ENCODE measurements at places on chromosomes 4 and X.

- DNase-seq, result peak; percentile 49
Observed at GRCh38 chrX:71992711-71993110, 82.1 kb downstream of the NHSL2 start.

GRCh38 chr4:150546286-150546685, 35.7 kb upstream of the MAB21L2 start:
- no peak for DNase-seq

DNA sequence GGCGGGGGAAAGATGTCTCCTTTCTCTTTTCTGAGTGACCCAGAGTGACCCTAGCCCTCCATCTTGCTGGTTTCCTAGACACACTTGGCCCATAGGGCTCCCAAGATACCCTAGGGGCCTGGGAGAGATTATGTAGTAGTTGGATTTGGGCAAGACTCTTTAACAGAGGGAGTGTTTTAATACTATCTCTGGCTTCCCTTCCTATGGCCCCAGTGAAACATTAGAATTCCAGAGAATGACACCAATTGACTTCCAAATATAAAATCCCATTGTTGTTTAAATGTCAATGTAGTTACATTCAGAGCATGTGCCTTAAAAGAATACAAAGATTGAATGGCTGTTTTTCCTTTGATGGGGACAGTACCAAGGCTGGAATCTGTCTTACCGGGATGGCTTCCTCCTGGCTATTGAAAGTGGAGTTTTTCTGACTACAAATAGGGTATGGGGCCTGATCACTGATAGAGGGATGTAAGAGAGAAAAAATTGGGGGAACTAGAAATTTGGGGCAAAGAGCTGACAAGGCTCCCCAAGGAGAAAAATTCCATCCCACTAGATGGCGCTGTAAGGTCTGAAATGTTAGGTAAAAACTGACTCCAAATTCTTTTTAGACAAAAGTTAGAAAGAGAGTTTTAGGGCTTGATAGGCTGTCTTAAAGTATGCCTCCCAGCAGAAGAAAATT, 10.7 kb downstream of the TENT5D start:
- DNase-seq, result no peak

GRCh38 chr4:165440415-165441158, 61.8 kb downstream of the CPE start:
- DNase-seq, result no peak

DNA sequence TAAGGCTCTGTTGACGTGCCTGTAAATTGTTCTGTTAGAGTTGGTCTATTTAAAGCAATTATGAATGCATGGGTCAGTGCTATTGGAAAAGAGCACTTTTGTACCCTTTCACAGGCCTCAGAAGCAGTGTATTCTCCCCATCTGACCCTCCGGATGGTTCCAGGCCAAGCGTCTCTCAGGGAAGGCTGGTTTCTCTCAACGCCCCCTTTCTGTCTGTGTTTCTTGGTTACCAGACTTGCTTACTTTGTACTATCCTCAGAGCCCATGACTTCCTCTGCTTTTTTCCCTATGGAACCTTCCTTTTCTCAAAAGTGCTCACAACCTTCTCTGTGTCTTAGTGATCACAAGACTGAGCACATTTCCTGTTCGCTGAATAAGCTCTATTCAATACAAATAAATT, 559.3 kb upstream of the ZFP42 start:
- no peak for DNase-seq

DNA sequence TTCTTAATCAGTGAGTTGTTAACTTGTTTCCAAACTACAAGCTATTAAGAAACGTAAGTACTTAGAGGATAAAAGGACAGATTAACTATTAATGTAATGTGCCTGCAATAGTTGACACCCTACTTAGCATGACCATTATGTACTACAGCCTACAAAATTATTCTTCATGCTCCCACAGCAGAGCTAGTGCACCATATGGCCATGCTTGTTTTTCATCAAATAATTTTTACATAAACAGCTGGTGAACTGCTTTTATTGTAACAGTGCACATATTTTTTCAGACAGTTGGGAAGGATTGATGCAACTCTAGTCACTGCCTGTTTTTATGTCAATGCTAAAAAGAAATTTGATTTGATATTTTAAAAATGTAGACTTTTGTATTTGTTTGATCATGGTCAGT, 10.2 kb upstream of the MAGEB10 start:
- no peak for DNase-seq

DNA sequence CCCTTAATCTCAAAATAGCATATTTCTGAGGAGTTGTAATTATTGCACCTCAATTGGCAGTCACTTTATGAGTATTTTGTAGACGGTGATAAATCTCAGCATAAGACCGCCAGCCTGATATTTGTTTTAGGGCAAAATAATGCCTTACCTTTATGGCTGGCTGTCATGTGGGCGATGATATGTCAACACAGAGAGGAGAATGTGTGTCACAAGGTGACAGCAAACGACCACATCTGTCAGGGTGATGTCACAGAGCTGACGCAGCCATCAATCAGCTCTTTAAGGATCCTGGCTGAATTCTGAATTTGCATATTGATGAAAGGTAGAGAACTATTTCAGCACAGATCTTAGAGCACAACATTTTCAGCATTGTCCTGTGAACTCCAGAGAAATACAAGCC, 209.7 kb downstream of the CEP135 start:
- DNase-seq, result no peak

GRCh38 chr4:186840222-186840701, 116.6 kb upstream of the FAT1 start:
- DNase-seq, result peak; percentile 82

Measured in right cardiac atrium (tissue), 5 donors.